ENCODE measurements at places on chromosomes 6 and 20.

- DNase-seq: no peak
Observed at GRCh38 chr6:157322792-157323254, 496 bp downstream of the TMEM242 start.

- no peak for DNase-seq
Observed at GRCh38 chr20:44247586-44248409, 690 bp downstream of the GDAP1L1 start.

DNA sequence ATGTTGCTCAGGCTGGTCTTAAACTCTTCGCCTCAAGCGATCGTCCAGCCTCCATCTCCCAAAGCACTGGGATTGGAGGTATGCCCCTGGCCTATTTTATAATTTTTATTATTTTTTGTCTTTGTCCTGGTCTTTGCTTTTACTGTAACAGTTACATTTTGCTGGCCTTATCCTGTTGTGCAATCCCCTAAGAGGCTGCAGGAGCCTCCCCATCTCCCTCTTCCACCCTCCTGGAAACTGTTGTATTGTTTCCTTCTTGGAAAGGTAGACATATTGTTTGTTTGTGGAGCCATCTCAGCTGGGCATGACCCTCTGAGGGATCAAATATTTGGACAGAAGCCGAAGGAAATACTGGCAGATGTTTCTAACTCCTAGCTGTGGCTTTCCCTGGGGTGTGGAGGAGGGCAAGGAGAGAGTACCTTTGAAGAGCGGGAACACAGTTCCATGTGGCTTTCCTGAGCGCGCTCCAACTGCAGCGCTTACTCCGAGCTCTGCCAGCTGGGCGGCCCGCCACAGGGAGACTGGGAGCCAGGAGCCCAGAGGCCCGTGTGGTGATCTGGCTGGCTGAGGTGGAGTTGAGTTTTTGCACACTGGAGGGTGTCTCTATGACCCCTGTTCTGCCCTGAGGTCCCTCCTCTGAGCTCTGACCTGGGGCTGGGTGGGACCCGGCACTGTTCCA is 4.9 kb downstream of the MAPK13 start:
- no peak for DNase-seq

DNA sequence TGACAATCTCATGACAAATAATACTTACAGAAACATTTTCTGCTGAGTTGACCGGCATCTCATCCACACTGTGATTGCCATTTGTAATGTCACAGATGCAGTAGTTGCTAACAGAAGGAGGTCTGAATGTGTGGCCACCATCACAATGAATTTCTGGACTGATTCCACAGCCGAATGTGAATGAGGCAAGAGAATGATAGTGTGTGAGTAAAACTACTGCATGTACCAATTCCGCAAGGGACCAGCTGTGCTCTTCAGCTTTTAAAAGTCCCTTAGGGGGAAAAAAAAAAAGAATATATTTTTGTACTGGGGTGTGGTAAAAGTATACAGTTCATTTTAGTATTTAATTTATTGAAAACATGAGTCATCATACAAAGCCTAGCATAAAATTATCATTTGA is 96.2 kb downstream of the SESN1 start:
- no peak for DNase-seq

- no peak for DNase-seq
Observed at GRCh38 chr6:130766239-130767144, 60.7 kb upstream of the SMLR1 start.

DNA sequence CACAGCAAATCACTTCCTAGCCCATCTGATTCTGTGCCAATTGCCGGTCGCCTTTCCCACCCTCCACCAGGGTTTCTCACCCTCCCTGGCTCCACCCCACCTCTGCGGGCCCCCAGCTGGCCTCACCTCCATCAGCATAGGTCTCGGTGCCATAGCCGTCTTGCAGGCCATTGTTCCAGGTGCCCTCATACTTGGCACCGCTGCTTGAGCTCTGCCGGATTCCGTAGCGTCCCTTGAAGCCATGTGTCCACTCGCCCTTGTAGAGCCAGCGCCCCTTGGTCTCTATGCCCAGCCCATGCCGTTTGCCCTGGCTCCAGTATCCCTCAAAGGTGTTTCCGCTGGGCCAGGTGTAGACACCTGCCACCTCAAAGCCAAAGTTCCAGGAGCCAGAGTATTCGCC is 787 bp downstream of the JPH2 start:
- DNase-seq: no peak

- DNase-seq: no peak
Observed at GRCh38 chr20:33875534-33876026, 64.4 kb downstream of the CHMP4B start.

- no peak for DNase-seq
Observed at GRCh38 chr20:61253264-61253639, 1.2 kb downstream of the CDH4 start.

DNA sequence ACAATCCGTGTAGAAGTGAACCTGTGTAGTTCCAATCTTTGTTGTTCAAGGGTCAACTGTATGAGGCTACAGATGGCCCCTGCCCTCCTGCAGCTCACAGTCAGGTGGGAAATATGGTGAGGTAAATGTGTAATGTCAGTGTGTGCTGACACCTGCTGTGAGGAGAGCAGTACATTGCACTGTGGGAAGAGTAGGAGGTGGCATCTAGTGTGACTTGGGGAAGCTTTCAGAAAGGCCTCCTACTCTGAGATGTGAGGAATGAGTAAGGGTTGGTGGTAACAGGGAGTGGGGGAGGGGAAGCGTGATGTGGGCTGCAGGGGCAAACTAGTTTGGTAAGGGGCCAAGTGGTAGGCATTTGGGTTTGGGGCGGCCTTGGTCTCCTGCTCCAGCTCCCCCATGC is 188.8 kb downstream of the FARS2 start:
- no peak for DNase-seq

GRCh38 chr6:156747715-156748114 is 29.5 kb upstream of the ARID1B start:
- no peak for DNase-seq

DNA sequence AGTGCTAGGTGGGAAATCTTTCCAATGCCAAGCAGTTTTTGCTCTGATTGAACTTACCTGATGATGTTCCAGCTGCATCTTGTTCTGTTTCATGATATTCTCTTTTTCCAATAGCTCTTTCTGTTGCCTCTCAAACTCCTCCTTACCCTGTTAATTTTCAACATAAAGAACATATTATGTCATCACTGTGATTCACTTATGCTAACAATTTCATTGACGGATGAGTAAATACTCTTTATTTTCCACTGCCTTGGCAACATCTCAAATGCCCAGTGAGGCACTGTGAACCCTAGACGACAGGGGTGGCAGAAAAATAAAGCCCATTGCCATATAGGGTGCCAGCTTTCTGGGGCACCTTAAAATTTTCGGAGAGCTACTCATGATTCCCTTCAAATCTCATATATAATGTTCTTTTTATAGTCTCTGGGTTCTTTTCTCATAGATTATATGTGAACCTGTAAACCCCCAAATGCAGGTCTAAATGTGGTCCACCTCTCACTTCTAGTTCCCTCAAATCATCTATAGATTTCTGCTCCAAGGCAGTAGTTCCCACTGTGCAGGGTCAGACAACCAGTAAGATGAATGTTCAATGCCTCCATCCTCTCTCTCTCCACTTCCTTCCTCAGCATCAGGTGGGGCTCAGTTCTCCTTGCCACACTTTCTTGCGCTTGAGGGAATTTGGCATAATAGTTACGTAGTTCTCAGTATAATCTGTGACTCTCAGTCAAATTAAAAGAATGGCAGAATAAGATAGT is 44.1 kb downstream of the NEDD9 start:
- no peak for DNase-seq
